COR-L47 (cell line): ENCODE measurements at places on chromosomes 7 and 10.
A peak's percentile ranks its signal among the peaks of the same experiment; 100 is the strongest.

DNA sequence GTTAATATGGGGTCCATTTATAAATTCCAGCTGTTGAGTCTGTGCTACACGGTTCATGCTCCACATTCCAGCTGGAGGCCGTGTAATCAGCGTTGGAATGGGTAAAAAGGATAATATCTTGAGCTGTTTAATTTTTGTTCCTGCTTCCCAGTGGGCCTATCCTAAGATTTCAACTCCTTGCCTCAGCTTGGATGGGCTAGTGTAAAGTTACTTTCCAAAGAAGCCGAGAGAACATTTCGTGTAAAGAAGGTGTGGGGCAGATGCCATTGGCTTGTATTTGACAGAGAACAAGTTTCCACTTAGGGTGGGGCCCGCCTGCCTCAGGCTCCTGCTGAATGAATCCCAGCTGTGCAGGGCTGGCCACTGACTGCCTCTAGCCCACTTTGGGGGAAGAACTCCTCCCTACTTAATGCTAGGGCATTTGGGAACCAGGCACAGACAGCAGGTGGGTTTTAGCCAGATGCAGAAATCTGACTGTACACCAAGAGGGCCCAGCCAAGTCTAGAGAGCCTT is 125.9 kb upstream of the LYZL2 start:
- DNase-seq: no peak

DNA sequence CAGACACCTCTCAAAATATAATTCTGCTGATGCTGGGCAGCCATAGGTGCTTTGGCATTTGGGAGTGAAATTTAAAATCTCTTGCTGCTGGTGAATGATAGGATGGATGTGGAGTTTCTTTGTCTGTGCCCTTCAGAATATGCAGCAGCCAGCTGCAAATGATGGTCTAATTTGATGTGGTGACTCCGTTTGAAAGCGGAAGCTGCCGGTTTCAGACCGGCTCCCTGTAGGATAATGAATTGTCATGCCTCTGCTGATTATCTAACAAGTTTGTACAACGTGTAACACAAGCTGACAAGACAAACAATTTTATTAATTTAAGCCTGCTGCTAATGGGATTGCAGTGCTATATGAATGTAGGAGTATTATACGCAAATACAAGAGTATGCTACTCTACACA is 103.5 kb downstream of the SND1 start:
- DNase-seq: peak; percentile 36

GRCh38 chr10:32408690-32409089 is 37.2 kb upstream of the CCDC7 start:
- DNase-seq: no peak

DNA sequence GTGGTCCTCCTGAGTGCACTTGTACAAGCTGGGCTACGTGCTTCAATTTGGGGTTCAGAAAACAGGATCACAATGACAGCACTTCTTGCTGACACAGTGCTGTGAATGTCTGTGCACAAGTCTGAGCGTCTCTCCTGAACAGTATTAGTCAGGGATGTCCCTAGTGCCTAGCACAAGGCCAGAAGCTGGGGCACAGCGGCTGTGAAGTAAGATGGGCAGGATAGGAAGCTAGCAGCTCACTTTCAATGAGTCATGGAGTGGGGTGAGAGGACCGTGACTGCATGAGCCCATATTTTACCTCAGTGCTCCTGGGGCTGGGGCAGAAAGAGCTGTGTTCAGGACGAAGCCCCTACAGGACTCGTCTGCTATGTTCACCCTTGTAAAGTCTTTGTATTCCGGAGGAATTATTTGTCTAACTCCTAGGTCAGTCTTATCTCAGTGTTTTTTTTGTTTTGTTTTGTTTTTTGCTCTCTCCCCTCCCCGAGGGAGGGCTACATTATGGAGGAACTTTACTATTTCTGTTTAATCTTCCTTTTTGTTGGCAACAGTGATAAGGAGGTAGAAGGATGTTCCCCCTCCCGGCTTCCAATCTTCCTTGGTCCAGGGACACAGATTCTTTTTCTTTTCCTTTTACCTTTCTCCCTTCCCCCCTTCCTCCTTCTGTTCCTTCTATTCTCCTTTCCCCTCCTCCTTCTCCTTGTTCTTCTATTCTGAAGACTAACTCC is 2.8 kb upstream of the LRMDA start:
- DNase-seq: no peak

DNA sequence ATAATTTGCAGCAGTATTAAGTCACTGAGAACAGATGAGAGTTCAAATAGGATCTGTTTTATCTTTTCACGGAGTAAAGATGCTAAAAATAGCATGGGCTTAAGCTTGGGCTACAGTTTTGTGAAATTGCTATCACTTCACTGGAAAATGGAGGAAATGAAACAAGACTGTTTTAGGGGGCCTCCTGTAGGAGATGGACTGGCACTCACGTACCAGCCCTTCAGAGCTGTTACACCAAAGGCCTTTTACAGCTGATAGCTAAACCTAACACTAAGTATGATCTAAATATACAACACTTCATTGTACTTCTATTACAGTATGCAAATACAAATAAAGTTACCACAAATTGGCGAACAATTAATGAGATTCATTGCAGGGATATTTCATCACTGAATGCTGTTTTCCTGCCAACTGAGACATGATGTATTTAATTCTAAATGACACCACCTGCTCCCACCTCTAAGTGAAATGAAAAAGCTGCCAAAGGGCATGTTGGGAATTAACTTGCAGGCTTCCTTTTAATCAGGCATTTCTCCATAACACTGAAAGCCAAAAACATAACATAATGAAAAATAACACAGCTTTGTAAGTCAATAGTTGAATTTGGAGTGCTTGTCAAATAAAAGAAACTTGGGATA is 304.5 kb upstream of the LRRN3 start:
- peak; percentile 65 for DNase-seq
